Right forelimb (tissue), 1 donor: ENCODE measurements at places on chromosomes 3 and 15.
A peak's percentile ranks its signal among the peaks of the same experiment; 100 is the strongest.

- no peak for DNase-seq
These were observed 8.1 kb downstream of the FAM131A start for GRCh38 chr3:184345317-184346144.

DNA sequence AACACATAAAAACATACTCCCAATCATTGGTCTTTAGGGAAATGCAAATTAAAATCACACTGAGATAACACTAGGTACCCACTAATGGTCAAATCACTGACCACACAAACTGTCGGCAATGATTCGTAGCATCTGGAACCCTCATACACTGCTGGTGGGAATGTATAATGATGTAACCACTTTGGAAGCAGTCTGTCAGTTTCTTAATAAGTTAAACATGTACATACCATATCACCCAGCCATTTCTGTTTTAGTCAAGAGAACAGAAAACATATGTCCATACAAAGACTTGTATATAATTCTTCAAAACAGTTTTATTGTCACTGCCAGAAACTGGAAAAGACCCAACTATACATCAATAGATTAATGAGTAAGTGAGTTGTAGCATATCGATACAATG lies 63.3 kb upstream of the LRRC3B start:
- DNase-seq = no peak

DNA sequence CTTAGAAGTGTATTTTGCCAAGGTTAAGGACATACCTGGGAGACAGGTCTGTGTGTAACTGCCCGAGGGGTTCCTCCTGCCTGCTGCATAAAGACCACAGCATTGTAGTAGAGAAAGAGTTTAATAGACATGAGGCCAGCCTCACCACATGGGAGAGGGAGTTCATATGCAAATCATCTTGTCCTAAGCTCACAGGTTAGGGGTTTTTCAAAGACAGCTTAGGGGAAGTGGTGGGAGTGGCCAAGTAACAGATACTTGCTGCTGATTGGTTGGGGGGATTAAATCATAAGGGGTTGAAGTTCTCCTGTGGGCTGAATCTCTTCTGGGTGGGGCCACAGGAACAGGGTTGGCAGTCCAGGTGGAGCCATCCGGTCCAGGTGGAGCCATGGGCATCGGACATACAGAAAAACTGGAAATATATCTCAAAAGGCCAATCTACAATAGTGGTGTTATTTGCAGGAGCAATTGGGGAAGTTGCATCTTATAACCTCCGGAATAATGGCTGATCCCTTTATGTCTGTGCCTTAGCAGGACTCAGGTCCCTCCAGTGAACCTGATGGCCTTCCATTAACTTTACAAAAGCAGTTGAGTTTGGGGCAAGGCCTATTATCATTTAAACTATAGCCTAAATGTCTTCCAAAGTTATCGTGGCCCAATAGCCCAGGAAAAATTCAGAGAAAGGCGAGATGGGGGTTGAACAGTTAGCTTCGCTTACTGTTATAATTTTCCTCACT lies 86.0 kb upstream of the MFGE8 start:
- no peak for DNase-seq

- DNase-seq = no peak
These were observed 84.3 kb upstream of the ABI3BP start for GRCh38 chr3:101077361-101078011.

DNA sequence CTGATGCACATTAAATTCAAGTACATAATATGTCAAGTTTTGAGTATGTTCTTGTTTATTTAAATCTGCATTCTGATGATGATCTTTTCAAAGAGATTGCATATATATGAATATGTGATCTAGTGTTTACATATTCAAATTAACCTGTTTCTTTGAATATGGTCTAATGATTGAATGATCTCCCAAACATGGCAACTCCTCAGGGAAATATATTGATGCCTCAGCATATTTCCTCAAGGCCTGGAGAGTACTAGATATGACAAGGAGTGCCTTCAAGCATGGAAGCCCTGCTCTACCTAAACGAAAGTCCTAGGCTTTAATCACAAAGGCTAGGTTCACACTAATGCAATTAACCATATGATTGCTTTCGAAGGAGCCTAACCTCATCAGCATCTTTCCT lies 532.8 kb downstream of the ZIC1 start:
- DNase-seq = no peak

- no peak for DNase-seq
These were observed 259.6 kb upstream of the ZNF717 start for GRCh38 chr3:76044601-76045600.

DNA sequence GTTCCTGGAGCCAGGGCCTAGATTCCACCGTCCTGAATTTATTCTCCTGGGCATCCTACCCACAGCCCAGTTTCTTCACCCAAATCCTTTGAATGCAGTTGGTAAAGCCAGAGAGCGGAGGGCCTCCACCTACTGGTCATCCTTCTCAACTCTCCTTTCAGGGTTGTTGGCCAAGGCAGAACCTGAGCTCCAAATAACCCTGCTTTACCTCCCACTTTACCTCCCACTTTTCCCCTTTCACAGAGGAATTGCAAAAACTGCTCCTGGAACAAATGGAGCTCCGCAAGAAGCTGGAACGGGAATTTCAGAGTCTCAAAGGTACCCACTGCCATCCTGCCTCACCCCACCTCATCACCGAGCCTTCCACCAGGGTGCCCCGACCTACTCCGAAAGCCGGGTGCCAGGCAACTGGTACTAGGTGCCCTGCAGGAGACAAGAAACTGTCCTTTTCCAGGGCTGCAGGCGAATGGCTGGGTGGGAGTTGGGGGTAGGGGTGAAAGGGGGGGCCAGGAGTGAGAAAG lies 6.8 kb downstream of the SKOR1 start:
- DNase-seq = no peak

- no peak for DNase-seq
These were observed 140.2 kb upstream of the STT3B start for GRCh38 chr3:31392568-31392967.

DNA sequence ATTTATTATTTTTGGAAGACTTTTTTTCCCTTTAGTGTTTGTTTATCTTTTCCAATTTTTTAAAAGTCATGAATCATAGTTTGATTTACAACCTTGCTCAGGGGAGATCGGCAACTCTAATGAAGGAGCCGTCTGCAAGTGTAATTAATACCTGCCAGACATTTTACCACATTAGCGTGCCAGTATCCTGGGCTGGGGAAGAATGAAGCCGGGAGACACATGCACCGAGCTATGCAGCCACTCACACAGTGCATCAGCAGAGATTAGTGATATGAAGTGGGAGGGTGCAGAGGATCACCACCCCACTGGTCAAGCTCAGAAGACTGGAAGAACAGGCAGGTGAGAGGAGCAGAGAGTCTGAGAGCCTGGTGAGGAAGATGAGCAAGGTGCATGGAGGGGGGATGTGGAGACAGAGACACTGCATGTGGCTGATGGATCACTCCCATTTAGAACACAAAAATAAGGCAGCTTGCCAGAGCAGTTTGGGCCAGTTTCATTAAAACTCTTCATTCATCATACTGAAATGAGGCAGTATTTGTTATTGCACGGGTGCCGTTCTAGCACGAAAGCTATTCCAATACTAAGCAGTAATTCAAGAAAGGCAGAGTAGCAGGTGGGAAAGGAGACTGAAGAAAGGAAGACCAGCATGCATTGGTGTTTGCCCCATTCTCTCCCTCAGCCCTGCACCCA lies 821.6 kb downstream of the TUSC7 start:
- DNase-seq = no peak

GRCh38 chr3:187136337-187136736 lies 3.0 kb downstream of the RPL39L start:
- DNase-seq = no peak

DNA sequence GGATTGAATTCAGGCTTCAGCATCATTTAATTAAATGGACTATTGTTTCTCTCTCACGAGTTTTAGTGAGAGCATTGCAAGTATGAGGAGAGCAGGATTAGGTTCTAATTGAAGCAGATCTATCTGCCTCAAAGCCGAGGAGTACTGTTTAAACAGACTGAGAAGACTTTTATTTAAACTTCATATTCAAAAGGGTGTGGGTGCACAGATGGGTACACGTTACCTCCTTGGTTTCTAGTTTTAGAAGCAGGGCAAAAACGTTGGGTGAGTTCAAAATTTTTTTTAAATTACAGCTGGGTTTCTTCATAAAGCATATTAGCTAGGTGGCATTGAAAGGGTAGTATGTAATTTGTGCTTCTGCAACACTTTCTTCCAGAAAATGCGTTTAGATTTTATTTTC lies 26.5 kb upstream of the CLRN1 start:
- DNase-seq = no peak

DNA sequence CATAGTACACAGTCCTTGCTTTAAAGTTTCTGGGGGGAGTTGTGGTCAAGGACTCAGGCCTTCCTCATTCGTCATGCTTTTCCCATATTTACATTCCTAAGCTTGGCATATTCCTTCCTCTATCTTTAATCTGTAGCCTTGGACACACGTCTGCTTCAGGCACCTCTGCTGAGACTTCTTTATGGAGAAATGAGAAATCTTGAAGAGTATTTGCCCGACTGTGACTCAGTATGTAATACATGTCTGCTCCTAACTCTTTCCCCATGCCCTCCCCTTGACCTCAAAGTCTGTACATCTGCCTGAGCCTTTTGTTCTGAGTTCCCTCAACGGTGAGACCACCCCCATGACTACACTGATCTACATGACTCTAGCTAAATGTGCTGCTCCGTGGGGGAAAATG lies 246.1 kb downstream of the SI start:
- no peak for DNase-seq

GRCh38 chr3:131147534-131147933 lies 120.9 kb downstream of the NEK11 start:
- no peak for DNase-seq

GRCh38 chr15:79515300-79516027 lies 83.3 kb downstream of the MINAR1 start:
- DNase-seq = no peak

DNA sequence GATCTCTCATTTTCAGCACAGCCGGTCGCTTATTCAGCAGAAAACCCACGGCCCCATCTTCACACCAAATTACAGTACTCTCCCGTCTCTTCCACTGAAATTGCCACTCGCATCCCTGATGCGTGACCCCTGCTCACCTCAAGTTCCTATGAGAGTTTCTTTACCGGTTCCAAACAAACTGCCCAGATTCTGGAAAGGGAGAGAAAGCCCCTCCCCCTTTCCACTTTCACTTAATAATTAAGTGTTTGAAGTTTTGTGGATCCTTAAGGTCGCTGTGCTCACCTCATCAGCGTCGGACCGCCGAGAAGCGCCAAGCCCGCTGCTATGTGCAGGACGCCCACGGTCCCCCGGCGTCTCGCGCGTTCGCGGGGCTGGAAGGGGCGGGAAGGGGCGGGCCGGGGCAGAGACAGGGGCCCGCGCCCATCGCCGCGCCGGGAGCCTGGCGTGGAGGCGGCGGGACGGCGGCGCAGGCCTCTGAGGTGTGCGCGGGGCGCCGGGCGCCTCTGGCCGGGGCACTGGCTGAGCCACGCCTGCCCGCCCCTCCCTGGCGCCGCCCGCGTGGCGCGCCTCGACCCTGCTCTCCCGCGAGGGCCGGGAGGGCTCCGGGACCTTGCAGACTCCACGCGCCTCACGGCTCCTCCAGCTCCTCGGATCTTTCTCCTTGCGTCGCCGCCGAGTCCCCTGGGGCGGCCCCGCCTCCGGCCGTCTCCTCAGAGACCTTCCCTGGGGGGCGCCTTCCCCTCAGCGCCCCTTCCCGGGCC lies at the start of gene GPR156:
TSS of gene GPR156 (minus strand) at position 476 of the 761 bp plus-strand sequence. CDS start 41,124 bp downstream, outside the sequence.
- DNase-seq = no peak

GRCh38 chr3:61648481-61648880 lies 87.1 kb downstream of the PTPRG start:
- DNase-seq = no peak

GRCh38 chr3:132380920-132381319 lies 36.4 kb upstream of the DNAJC13 start:
- no peak for DNase-seq

DNA sequence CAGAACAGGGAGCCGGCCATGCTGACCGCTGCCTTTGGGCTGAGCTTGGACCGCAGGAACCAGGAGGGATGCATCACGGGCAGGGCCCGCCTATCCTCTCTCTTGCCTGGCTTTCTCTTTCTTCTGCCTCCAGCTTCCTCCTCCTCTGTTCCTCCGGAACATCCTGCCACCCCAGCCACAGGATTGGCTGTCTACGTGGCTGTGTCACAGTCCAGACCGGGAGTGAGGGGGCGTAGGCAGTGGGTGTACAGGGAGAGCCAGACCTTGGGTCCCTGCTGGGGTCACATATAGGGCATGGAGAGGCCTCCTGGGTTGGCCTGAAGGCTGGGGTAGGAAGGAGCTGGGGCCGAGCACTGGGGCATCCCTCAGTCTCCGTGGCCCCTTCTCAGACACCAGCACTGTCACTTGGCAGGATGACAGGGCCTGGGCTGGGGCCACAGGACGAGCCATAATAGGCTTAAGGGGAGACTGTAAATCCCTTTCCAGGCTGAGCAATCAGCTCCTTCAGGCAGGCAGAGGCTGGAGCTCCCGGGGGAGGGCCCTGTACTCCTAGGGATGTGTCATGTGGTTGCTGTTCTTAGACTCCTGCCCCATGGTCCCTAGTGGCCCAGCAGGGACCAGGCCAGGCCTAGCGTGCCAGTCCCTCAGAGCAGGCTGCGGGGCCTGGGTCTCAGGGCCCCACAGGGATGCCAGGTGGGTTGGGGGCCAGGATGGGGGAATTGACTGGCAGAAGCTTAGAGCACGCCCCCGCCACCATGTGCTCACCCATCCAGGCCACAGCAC lies 25.4 kb downstream of the LINGO1 start:
- peak; percentile 65 for DNase-seq

DNA sequence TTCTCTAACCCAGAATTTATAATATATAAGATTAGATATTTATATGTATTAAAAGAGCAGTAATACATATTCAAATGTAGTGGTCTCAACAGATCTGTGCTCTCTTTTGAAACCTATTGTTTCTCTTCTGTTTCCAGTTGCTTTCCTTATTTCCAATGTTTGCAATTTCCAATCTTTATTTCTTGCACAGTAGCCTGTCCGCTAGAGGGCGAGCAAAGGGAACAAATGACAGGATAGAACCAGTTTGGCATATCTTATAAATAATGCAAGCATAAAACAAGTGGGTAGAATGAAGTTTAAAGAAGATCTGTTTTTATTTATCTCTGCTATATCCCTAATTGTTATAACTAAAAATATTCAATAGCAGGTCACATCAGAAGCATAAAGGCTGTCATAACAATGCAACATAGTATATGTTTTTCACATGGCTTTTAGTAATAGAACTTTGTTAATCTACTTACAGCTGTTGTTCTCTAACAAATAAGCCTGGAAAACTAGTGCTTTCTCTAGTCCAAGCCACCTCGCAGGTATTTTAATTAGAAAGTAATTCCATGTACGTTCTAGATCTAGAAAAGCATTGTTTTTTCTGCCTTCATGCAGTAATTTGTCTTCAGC lies 15.1 kb upstream of the TCAIM start:
- DNase-seq = peak; percentile 59
